Mesendoderm (in vitro differentiated cells): ENCODE measurements at places on chromosomes 4 and X.

- H3K4me1 ChIP-seq = no peaks in the 10 kb centered on the region
- DNase-seq = no peak
- H3K27me3 ChIP-seq = no peaks in the 10 kb centered on the region
- no peaks in the 10 kb centered on the region for H3K36me3 ChIP-seq
Observed at GRCh38 chr4:134364928-134365327, 163.3 kb upstream of the PABPC4L start.

DNA sequence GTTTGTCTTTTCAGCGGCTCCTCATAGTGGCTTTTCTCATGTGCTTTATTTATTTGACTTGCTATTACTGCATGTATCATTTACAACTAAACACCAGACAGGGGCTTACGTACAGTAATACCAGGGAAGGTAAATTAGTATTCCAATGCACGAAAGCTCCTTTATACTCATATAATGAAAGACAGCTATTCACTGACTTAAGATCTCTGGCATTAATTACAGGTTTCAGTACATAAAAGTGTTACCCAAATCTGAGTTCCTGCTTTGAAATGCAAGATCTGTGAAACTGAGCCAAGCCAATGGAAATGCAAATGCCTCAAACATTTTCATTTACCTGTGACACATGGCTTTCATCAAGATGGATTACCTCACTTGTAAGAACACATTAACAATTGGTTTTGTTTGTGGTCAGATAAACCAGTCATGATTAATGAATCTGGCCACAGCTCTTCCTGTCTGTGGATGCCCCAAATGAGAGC lies 107.2 kb downstream of the ANAPC4 start:
- H3K4me1 ChIP-seq = no peaks in the 10 kb centered on the region
- DNase-seq = peak; percentile 6
- H3K36me3 ChIP-seq = no peaks in the 10 kb centered on the region

DNA sequence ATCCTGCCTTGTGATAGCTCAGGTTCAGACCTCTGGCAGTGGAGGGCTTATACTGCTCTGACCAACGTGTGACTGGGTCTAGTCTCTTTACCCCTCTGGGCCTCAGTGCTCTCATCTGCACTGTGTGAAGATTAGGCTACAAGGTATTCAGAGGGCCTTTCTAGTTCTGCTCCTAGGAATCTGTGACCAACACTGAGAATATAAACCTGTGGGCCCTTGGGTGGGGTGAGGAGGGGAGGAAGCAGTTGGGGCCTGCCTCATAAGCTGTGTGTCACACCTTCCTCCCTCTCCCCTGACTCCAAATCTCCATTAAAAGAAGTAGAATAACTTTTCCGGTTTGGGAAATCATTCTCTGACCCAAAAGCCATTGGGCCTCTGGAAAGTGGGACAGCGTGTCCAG lies 66.3 kb upstream of the MSN start:
- H3K4me3 ChIP-seq = no peak overlapping the region
- no peaks in the 10 kb centered on the region for H3K27me3 ChIP-seq
- H3K27ac ChIP-seq = no peak overlapping the region

- H3K36me3 ChIP-seq = no peaks in the 10 kb centered on the region
- DNase-seq = no peak
- no peak overlapping the region for H3K27ac ChIP-seq
- H3K27me3 ChIP-seq = no peaks in the 10 kb centered on the region
- no peak overlapping the region for H3K4me3 ChIP-seq
Observed at GRCh38 chr4:5164221-5164912, 113.1 kb downstream of the STK32B start.

DNA sequence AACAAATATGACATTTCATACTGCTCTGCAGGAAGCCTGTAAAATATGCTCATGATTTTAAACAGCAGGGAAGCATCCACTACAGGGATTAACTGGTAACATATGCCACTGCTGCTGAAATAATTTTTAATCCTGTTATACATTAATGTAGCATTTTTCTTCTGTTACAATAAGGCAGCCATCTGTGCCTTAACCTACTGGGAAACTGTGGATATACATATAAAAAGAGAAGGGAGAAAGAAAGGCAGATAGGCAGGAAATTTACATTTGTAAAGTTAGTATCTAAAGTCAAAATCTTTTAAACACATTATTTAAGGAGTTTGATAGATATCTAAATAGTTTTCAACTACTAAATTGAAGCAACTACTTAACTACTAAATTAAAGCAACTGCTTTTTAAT lies 514.6 kb upstream of the KLHL4 start:
- no peak overlapping the region for H3K4me3 ChIP-seq
- no peak overlapping the region for H3K27ac ChIP-seq
- H3K4me1 ChIP-seq = no peaks in the 10 kb centered on the region
- H3K36me3 ChIP-seq = no peaks in the 10 kb centered on the region
- H3K27me3 ChIP-seq = no peaks in the 10 kb centered on the region
- no peak for DNase-seq

GRCh38 chrX:42770566-42770965 lies 7.4 kb downstream of the PPP1R2C start:
- H3K36me3 ChIP-seq = no peaks in the 10 kb centered on the region
- DNase-seq = peak; percentile 11
- H3K27me3 ChIP-seq = no peaks in the 10 kb centered on the region
- H3K4me3 ChIP-seq = no peak overlapping the region

- H3K4me3 ChIP-seq = no peak overlapping the region
- H3K27ac ChIP-seq = no peak overlapping the region
- H3K27me3 ChIP-seq = no peaks in the 10 kb centered on the region
- no peaks in the 10 kb centered on the region for H3K4me1 ChIP-seq
Observed at GRCh38 chr4:116880625-116881024, 204.8 kb downstream of the TRAM1L1 start.

- H3K27ac ChIP-seq = no peak overlapping the region
- no peaks in the 10 kb centered on the region for H3K27me3 ChIP-seq
- H3K4me1 ChIP-seq = no peaks in the 10 kb centered on the region
- no peak overlapping the region for H3K4me3 ChIP-seq
Observed at GRCh38 chr4:176843710-176844109, 51.0 kb upstream of the VEGFC start.

- no peaks in the 10 kb centered on the region for H3K4me1 ChIP-seq
- H3K4me3 ChIP-seq = no peak overlapping the region
- peak; percentile 22 for DNase-seq
- no peaks in the 10 kb centered on the region for H3K27me3 ChIP-seq
Observed at GRCh38 chr4:120622601-120623000, 299.9 kb downstream of the PRDM5 start.

DNA sequence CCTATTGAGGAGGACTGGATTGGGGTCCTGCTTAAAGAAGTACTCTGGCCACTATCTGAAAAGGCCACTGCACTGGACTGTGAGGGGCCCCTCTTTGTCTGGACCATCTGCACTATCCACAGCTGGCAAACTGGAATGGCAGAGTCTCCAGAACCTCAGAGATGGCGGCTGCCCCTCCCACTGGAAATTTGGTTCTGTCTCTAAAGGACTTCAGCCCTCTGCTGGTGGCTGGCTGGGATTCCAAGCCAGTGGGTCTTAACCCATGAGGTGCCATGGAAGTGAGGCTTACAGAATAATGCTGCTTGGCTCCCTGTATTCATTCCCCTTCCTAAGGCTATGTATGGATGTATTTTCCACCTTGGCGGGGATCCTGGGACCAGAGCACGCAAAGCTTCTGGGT lies 41.6 kb upstream of the CYLC1 start:
- H3K4me1 ChIP-seq = no peaks in the 10 kb centered on the region
- no peaks in the 10 kb centered on the region for H3K27me3 ChIP-seq
- no peaks in the 10 kb centered on the region for H3K36me3 ChIP-seq
- H3K4me3 ChIP-seq = no peak overlapping the region
- DNase-seq = peak; percentile 31

DNA sequence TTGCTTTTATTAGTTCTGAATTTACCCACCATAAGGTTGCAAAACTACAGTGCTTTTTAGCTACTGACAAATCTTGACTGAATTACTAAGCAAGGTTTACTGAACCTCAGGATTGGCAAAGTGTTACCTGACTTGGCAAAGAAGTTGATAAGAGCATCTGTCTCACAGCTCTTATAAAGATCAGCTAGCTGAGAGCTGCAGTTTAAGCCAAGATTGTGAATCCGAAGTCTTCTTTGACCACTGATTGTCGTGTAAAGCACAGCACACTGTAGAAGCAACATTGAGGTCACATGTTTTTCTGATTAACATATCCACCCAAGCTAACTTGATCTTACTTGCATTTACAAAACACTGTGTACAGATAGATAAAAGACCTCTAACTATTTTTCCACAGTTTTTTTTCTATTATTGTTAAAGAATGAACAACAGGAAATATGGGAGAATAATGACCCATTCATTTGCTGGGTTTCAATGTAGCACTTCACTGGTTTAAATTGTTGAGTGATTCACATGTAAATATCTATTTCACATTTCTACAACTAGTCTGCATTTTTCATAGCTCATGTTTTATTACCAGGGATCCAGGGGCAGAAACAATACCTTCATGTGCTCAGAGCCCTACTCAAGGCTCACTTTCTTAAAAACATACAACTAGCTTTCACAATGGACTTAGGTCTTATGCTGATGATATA lies 54.0 kb downstream of the METTL14 start:
- no peaks in the 10 kb centered on the region for H3K4me1 ChIP-seq
- H3K27me3 ChIP-seq = no peaks in the 10 kb centered on the region
- H3K36me3 ChIP-seq = peaks cover 2% of the 10 kb centered on the region
- no peak for DNase-seq
- no peak overlapping the region for H3K27ac ChIP-seq

DNA sequence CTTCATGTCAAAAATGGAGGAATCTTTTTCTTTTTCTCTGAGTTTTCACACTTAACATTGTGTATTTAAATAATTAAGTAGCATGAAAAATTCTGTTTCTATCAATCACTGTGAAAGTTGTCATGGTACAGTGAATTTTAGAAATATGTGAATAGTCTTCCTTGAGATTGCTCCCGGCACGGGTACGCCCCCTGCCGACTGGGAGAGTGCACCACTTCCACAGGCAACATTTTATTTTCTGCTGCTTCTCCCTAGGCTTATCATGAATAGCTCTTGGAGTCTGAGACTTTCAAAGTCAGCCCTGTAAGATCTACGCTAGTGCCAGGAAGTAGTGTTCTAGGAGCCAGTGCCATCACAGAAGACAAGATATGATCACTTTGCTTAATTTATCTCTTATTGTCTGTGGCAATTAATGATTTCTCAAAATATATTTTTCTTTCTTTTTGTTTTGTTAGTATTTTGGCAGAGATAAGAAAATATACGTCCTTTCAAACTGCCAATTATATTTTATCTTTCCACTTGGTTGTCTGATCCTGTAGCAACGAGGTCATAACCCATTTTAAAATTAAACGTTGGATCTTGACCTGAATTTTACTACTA lies 763.8 kb upstream of the AADAT start:
- no peak overlapping the region for H3K4me3 ChIP-seq
- H3K4me1 ChIP-seq = no peaks in the 10 kb centered on the region
- H3K36me3 ChIP-seq = no peaks in the 10 kb centered on the region

DNA sequence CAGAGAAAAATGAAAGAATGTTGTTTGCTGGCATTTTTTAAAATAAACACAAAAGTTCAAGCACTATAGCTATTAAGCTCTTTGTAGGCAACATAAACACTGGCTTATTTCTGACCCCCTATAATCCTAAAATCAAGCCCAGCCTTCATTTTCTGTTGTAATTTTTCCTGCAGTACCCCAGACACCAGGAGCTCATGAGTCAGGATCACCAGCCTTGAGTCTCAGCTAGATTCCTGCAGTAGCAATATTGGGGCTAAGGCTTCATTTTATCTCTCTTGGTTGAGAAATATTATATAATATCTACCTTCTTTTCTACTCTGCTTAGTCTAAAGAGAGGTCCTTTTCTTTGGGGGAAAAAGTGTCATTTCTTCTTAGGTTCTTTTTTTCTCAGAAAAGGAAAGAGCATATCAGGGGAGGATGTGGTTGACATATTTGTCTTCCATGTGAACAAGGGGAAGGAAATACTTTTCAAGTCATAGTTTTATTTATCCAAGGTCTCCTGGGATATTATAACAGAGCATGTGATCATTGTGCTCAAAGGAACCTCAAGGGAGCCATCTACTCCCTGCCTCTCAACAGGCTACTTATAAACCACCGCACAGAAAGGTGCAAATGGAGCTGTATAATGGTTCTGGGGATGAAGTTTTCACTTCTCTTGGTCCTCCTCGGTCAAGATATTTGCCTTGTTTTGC lies 678.3 kb upstream of the NR3C2 start:
- no peak for DNase-seq
- H3K36me3 ChIP-seq = no peaks in the 10 kb centered on the region
- H3K4me3 ChIP-seq = no peak overlapping the region
- H3K27me3 ChIP-seq = no peaks in the 10 kb centered on the region
- H3K4me1 ChIP-seq = no peaks in the 10 kb centered on the region
- H3K27ac ChIP-seq = no peak overlapping the region

DNA sequence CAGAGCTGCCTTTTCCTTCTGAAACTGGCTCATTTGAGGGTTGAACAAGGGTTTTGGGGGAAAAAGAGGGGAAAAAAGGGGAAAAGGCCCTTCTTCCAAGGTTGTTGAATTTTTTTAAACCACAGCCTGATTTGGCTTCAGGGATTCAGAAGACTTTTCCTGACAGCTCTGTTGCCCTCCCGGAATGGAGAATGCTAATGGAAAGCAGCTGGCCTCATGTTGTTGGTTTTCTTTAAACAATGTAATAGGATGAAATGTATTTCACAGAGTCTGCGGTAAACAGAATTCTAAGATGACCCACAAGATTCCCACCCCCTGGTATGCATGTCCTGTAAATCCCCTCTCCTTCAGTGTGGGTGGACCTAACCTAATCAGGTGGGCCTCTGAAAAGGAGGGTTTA lies 3.3 kb upstream of the KIAA1210 start:
- no peak for DNase-seq
- no peak overlapping the region for H3K27ac ChIP-seq
- H3K4me3 ChIP-seq = no peak overlapping the region
- H3K4me1 ChIP-seq = no peaks in the 10 kb centered on the region

DNA sequence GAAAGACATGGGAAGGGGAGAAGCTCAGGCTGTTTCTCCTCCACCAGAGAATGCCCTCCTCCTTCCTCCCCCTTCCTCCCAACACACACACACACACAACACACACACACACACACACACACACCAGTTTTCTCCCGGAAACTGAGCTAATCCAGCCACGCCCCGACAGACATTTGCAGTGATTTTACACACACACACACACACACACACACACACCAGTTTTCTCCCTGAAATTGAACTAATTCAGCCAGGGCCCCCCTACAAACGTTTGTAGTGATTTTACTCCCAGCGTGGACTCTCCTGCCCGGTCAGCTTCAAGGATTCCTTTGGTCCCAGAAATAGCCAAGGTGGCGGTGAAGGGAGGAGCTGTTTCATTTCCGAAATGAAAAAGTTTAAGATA lies 32.9 kb upstream of the STX18 start:
- DNase-seq = peak; percentile 80
- peak overlapping the region; percentile 18 for H3K4me3 ChIP-seq
- H3K36me3 ChIP-seq = no peaks in the 10 kb centered on the region
- no peaks in the 10 kb centered on the region for H3K27me3 ChIP-seq
- peaks cover 9% of the 10 kb centered on the region for H3K4me1 ChIP-seq

DNA sequence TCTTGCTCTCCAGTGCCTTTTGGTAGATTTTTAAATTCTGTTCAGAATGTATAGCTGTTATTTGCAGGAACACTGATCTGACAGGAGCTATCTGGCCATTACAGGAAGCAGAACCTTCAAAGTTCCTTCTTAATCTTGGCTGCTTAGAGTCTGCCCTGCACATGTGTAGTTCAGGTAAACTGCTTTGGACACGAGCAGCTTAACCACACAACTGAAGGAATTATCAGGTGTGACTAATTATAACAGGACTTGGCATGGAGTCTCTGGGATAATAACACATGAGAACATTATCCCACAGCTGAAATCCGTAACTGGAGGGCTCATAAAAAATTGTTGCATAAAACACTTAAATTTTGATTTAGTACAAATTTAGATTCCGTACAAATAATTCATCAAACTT lies 11.6 kb upstream of the ING2 start:
- H3K4me3 ChIP-seq = no peak overlapping the region
- DNase-seq = no peak
- H3K27me3 ChIP-seq = no peaks in the 10 kb centered on the region
- no peak overlapping the region for H3K27ac ChIP-seq
